Karpas-422 (cell line): ENCODE measurements at places on chromosomes 11 and 22.

GRCh38 chr11:132379540-132379939 is 1009.1 kb downstream of the NTM start:
- no peak for DNase-seq

- peak; percentile 69 for DNase-seq
These were observed 55.7 kb downstream of the PTPRJ start for GRCh38 chr11:48036011-48036410.

GRCh38 chr11:72710278-72710677 is 36.1 kb upstream of the PDE2A start:
- DNase-seq, result no peak

- DNase-seq, result peak; percentile 95
These were observed 196.9 kb downstream of the CSNK2A3 start for GRCh38 chr11:11155962-11156815.

- no peak for DNase-seq
These were observed 148.6 kb downstream of the OPCML start for GRCh38 chr11:133383689-133384088.

DNA sequence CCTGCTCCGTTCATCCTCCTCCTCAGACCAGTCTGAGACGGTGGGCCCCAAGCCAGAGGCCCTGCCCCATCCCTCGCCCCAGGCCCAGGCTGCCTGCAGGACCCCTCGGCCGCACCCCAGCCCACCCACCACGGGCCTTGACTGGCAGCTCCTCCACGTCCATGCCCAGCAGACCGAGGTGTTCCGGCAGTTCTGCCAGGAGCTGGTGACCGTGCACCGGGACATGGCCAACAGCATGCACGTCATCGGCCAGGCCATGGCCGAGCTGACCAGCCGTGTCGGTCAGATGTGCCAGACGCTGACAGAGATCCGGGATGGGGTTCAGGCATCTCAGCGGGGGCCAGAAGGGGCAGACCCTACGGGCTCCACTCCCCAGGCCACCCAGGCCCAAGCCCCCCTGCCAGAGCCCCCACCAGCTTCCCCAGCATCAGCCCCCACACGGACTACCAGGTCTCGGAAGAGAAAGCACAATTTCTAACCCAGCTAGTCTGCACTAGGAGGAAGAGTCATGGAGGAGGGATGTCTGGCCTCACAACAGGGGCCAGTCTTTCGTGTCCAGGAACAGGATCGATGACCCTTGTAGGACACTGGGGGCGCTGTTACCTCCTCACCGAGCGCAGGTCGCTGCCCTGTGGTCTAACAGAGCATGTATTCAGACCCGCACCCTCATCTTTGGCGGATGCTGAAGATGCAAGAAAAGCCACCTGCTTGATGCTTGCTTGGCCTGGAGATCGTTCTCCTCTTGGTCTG is 66.3 kb downstream of the PRDM11 start:
- DNase-seq, result no peak

DNA sequence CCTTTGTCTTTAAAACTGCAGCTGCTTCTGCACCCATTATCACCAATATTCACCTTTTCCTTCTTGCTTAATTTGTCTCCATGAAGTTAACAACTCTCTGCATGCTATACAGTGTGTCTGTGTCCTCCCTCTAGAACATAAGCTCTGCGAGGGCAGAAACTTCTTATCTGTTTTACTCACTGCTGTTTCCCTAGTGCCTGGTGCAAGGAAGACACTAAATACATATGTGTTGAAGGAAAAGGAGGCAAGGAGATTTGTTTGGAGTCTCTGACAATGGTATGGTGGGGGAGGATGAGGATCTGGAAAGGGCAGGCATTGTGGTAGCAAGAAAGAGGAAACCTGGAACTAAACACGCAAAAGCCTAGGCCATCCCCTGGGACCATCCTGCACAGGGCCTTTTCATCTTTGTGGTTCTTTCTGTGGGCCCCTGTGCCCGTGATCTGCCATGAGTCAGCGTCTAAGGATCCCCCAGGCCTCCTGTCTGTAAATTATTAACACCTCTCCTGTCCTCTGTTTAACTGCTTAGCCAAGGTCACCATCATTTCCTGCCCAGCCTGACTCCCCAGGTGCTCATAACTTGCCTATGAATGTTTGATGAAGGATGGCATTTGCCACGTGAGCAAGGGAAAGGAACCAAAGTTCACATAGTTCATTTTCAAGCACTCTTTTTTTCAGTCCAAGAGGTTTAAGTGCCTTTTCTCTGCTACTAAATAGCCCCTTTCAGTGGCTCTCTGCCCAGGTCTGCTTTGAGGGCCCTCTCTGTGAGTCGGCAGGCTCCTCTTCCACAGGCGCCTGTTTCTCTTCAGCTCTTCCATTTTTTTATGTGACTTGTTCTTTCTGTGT is 131.1 kb downstream of the RASSF10 start:
- DNase-seq, result no peak

DNA sequence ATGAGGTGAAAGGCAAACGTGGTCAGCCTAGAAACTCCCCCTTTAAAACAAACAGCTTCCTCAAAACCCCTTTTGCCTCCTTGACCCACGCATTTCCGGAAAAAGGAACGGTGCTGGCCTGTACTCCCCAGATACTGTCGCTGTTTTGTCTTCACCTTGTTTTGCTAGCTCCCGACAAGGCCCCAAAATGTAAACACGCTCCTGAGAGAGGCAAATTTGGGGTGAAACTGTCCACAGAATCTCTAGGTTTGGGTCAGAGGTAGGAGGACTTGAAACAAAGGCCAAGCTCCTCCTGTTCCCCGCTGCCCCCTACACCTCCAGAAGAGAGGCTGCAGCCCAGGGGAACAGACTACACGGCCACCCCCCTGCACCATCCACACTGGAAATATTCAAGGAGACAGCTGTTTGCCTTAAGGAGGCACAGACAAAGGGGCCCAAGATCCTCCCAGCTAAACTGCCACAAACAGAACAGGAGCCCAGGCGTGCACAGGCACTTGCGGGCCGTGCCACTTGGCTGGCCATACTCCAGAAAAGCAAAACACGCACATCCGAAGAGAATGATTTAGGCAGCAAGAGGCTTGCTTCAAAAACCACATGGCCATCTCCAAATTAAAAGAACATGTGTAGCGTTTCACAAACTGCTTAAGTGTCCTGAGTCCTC is 160.5 kb upstream of the GRK3 start:
- no peak for DNase-seq

DNA sequence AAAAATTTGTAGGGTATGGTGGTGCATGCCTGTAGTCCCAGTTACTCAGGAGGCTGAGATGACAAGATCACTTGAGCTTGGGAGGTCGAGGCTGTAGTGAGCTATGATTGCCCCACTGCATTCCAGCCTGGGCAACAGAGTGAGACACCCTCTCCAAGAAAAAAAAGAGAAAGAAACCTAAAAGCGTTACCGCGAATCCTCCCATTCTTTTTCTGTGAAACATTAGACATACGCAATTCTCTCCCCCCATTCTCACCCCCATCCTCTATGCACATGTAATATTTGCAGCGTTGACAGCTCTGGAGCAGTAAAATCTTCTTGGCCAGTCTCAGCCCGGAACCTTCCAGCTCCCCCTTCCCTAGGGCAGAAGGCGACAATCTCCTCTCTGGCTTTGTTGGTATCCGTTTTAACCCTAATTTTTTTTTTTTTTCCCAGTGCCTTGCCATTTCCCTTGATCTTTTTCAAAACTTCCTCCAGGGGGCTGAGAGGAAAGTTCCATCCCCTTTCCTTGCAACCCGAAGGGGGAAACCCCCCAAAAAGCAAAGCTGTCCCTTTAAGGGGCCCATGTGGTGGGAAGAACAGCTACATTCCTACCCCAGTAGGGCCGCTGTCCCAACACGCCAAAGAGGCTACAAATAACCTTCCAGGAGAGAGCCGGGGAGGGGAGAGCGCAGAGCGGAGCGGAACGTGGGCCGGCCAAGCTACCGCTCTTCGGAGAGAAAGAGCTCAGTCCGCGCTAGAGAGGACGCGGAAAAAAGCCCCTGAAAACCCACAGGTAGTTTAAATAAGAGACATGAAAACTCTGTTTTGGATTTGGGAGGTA is 1.9 kb downstream of the LRP4 start:
- no peak for DNase-seq

DNA sequence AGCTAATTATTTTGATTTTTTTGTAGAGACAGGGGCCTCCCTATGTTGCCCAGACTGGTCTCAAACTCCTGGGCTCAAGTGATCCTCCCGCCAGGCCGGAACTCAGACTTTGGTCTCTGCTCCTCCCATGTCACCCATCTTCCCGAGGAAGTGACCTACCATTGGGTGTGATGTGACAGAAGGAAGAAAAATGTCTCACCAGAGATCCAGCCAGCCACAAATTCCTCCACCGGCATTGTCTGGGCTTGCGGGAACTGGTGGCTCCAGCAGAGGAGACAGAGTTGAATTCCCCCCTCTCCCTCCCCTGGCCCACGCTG is 772 bp downstream of the SLC25A45 start:
- DNase-seq, result peak; percentile 69

- DNase-seq, result no peak
These were observed 1.1 kb downstream of the OOSP4B start for GRCh38 chr11:60018058-60018457.

- DNase-seq, result no peak
These were observed 84.9 kb downstream of the ATM start for GRCh38 chr11:108307751-108308150.

DNA sequence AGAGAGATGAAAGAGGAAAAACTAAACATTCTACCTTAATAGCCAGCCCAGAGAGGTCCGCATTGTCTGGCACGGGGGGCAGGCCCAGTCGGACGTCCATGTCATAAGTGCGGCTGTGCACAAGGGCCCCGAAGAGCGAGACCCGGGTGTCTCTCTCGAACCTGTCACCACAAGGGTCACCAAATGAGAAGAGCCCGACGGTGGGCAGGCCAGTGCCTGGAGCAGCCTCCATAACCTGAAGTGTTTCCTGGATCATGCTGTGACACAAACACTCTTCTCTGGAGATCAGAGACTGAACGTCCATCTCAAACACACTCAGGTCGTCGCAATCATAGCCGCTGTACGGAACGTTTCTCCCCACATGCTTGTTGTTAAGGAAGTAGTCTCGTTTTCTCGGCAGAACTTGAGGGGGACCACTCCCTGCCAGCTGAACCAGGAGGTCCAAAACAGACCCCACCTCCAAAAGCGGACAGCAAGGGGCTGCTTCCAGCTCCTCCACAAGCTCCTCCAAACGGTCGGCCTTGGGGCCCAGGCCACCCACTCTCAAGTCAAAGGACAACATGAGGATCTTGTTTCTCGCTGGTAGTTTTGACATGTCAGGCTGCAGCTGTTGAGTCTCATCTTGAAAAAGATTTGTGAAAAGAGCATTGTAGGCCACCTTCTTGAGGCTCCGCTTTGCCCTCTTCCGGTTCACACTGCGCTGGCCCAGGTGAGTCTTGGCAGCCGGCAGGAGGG is 971 bp downstream of the TUBGCP6 start:
- no peak for DNase-seq

- peak; percentile 68 for DNase-seq
These were observed 333.9 kb downstream of the CADM1 start for GRCh38 chr11:115170133-115170815.

- no peak for DNase-seq
These were observed 789.9 kb downstream of the BRD1 start for GRCh38 chr22:49037701-49038245.

- no peak for DNase-seq
These were observed 63.6 kb upstream of the PITPNB start for GRCh38 chr22:27982630-27983180.

DNA sequence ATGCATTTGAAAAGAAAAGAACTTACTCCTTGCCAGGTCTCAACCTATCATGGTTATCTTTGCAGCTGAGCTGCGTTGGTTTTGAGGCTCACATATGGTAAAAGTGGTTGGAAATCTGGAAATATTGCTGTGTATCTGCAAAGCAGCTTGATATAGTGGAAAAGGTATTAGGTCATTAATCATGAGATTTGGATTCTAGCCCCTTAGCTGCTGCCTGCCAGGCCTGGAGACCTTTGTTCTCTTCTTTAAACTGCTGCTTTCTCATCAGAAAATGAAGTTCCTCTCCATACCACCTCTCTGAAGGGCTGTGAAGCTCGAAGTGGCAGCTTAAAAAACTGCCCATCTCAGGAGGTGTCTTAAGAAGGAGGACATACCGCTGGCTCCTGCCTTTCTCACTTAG is 5.7 kb downstream of the PPARA start:
- no peak for DNase-seq

DNA sequence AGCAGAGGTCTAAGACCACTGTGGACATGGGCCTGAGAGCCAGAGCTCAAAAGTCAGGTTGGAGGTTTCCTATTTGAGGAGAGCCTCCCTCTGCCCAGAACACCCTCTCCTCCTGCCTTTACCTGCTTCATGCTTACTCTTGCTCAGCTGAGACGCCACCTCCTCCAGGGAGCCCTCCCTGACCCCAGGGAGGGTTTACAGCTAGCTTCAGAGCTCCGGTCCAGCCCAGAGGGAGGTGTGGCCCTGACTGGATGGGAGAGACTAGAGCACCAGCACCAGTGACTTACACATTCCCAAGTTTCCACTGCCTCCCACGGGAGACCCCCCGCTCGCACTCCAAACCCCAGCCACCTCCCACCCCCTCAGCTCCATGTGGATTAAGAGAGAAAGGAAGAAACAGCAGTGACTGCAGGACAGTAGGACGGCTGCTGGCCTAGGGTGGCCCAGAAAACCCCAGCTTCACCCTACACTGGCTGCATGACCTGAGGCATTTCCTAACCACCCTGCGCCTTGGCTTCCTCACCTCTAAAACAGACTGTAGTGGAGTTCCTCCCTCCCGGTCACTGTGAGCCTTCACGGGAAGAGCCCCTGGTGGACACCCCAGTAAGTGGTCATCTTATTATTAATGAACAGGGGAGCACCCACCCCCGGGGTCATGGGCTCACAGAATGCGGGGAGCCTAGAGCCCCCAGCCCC is 24.5 kb upstream of the PDGFB start:
- no peak for DNase-seq

GRCh38 chr11:110311783-110312579 is 15.6 kb upstream of the RDX start:
- DNase-seq, result no peak

DNA sequence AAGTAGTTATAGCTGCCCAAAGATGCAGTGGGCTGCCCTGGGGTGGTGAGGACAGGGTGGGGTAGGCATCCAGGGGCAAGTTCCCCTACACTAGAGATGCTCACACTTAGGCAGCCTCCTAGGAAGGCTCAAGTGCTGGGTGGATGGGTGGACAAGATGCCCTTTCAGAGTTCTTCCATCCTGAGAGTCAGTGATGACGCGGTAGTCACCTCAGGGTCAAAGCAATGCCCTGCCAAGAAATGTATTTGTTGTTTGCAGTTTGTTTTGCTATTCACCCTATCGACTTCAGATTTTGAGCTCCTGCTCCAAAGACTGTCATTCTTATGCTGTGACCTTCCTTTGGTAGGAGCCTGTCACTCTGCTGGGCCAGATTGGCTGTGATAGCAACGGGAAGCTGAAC is 18.9 kb downstream of the POLA2 start:
- DNase-seq, result no peak
